Endodermal cell (in vitro differentiated cells): ENCODE measurements at places on chromosomes 7 and 10.

GRCh38 chr10:62610649-62611229, 193.8 kb upstream of the ADO start:
- DNase-seq = peak; percentile 94

GRCh38 chr10:113326160-113327111, 226.4 kb upstream of the HABP2 start:
- DNase-seq = peak; percentile 82

DNA sequence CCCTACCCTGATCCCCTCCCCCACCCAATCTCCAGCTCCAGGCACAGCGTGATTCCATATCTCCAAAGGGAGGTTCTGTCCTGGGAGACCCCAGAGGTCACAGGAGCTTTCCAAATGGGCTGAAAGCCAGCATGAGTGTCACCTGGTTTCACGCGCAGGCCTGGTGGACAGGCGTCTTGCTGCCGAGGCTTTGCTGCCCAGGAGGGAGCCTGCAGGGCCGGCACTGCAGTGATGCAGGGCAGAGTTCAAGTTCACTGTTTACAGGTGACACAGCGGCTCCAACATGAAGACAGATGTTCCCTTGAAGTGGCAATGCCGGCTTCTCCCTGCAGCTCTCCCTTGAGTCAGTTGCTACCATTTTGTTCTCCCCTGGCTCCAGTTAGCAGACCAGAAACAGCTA, 104.3 kb downstream of the TCERG1L start:
- no peak for DNase-seq

DNA sequence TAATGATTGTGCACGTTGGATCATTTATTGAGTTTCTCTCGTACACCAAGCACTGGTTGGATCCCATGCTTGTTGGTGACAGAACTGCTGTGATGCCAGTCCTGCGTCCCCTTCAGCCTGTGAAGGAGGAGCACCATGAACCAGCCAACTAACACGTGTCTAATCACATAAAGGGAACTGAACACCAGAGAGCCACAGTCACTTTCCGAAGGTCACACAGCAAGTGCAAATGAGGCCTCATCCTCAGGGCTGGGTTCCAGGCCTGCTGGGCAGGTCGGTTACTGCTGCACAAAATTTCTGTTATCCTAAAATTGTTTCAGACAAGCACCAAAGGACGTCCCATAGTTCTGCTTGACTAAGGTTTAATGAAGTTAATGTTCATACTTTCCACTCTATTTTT, 332.0 kb upstream of the ZNF32 start:
- DNase-seq = no peak

- DNase-seq = no peak
Observed at GRCh38 chr10:6699336-6699735, 119.3 kb upstream of the PRKCQ start.

GRCh38 chr7:22397981-22398380, 41.0 kb upstream of the RAPGEF5 start:
- DNase-seq = no peak

DNA sequence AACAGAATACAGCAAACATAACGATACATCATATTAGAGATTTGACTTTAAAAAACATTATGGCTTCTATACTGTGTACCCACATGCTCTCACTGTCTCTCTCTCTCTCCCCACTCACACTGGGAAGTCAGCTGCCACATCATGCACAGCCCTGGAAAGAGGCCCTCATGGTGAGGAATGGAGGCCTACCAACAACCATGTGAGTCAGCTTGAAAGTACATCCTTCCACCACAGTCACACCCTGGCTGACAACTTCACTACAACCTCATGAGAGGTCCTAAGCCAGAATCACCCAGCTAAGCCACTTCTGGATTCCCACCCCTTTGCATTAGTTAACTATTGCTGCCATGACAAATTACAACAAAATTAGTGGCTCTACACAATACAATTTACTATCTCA, 23.3 kb upstream of the GPR22 start:
- no peak for DNase-seq

DNA sequence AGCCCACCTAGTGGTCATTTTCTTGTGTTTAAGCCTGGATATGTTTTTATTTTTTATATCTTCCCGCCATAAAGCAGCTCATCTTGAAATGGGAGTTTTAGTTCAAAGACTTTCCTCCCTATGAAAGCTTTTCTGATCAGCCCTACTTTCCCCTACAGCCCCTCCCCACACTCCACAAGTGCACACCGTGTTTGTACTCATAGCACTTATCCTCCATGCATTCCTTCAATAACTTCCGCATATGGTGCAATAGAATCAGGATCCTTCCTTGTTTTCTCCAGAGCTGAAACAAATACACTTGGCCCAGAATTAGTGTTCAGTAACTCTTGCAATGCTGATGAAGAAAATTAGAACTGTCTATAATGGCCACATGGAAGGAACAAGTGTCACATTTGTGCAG, 235.9 kb downstream of the KCNMA1 start:
- DNase-seq = no peak

- DNase-seq = no peak
Observed at GRCh38 chr7:24955313-24955712, 24.7 kb downstream of the OSBPL3 start.

DNA sequence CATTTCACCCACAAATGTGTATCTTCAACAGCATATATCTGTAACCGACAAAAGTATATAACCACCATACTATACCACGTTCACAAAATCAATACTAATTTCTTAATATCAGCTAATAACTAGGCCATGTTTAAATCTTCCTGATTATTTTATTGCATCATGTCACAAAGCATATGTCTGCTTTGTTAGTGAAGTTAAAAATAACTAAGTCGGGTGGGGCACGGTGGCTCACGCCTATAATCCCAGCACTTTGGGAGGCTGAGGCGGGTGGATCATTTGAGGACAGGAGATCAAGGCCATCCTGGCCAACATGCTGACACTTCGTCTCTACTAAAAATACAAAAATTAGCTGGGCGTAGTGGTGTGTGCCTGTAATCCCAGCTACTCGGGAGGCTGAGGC, 47.7 kb downstream of the HERC4 start:
- DNase-seq = no peak
